Stomach (tissue), 19 donors: ENCODE measurements at places on chromosomes 1 and 21. TPM values are rescaled to one million over a fixed set of nuclear protein-coding genes. Genes with fewer than 3 reads are reported as not detected.
A peak's percentile ranks its signal among the peaks of the same experiment; 100 is the strongest.

The EFNA1 gene
- polyA plus RNA-seq = 31.3 TPM

The CXADR gene
- 10.9 TPM for polyA plus RNA-seq

The LHX8 gene
- not detected for polyA plus RNA-seq

The GPR25 gene
- polyA plus RNA-seq = 1.5 TPM

The NPL gene
- 5.5 TPM for polyA plus RNA-seq

The XPR1 gene
- polyA plus RNA-seq = 1.7 TPM

The C1QB gene
- polyA plus RNA-seq = 128 TPM

The REN gene
- polyA plus RNA-seq = not detected

The HTR6 gene
- polyA plus RNA-seq = not detected

DNA sequence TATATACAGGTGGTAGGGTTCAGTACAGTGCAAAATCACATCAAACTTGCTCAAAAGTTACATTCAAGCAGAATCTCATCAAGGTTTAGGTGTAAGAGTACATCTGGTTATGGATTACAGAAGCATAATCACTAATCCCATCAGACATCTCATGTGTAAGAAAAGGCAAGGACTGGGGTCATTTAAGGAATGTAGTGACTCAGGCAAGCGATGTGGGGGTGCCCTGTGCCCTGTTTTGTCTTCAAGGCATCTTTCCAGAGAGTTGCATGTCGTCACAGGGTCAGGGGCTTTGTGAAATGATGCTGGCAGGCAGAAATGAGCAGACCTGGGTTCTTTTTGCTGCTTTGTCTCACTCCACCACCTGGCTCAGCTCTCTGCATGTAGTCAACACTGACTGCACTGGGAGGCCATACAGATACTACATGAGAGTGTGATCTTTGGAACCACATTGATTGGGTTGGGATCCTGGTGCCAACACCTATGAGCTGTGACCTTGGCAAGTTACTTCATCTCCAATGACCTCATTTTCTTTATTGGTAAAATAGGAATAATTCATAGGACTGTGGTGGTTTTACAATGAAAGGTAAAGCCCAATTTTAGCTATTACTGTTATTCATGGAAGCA is 8.2 kb upstream of the HHIPL2 start:
- no peak for DNase-seq

DNA sequence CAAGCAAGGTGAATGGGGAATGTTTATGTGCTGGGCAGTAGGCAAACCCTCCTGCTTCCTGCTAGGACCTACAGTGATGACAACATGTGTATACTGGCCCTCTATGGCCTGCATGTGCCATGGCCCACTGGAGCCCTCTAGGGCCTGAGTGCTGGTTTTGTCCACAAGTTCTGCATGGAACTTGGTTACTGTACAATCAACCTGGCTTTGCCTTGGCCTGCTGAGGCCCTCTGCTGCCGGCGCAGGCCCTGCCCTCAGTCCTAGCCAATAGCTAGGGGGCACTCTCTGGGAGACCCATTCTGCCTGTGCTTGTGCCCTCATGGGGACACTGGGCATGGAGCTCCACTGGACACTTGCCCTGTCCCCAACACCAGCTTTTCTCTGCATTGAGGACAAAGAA is 138.6 kb upstream of the NGF start:
- no peak for DNase-seq

DNA sequence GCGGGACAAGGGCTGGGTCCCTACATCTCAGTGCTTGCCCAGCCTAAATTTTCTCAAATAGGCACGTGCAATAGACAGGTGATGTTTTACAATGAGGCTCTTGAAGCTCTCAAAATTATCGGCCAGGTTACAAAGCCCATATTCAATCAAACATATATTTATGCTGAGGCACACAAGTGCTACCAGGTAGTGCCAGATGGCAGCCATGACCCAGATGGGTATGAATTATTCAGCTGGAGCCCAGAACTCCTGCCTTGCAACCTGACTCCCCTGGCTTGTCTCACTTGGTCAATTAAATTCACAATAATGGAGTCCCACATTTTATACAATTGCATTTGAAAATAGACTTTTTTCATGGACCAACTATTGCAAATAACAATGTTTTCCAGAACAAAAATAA is 12.3 kb upstream of the ADAM30 start:
- no peak for DNase-seq

DNA sequence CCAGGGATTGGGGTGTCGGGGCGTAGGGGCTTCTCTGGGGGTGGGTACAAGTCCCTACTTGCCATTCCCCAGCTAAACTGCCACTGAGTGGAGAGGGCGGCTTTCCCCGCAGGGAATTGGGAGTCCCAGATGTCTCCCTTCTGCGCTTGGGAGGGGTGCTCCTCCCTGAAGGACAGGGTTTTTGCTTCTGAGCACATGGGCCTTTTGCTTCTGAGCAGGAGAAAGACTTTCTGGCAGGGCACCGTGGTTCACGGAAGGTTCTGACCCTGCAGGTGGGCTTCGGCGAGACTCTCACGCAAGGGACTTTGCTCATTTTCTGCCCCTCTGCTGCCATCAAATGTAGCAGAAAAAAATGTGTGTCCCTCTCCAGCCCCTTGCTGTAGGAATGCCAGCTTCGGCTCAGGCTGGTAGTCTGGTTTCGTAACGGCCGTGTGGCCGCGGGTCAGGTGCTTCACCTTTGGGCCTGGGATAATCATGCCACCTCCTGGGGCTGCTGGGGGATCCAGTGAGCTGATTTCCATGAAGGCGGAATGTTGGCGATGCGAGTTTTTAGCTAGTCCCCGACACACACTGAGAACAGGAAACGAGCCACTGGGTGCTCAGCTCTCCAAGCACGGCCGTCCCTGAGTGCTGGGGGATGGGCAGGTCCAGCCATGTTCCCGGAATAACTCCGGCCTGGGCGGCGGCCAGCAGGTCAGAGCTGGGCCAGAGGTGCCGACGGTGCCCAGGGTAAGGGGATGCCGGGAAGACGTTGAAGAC is 364.0 kb downstream of the CAMTA1 start:
- DNase-seq = peak; percentile 85

- peak; percentile 90 for DNase-seq
These were observed 42.5 kb upstream of the TMEM125 start for GRCh38 chr1:43227143-43227764.

GRCh38 chr21:15132781-15133180 is 68.0 kb upstream of the NRIP1 start:
- no peak for DNase-seq

GRCh38 chr1:207054491-207054890 is 1.4 kb downstream of the PFKFB2 start:
- DNase-seq = no peak

DNA sequence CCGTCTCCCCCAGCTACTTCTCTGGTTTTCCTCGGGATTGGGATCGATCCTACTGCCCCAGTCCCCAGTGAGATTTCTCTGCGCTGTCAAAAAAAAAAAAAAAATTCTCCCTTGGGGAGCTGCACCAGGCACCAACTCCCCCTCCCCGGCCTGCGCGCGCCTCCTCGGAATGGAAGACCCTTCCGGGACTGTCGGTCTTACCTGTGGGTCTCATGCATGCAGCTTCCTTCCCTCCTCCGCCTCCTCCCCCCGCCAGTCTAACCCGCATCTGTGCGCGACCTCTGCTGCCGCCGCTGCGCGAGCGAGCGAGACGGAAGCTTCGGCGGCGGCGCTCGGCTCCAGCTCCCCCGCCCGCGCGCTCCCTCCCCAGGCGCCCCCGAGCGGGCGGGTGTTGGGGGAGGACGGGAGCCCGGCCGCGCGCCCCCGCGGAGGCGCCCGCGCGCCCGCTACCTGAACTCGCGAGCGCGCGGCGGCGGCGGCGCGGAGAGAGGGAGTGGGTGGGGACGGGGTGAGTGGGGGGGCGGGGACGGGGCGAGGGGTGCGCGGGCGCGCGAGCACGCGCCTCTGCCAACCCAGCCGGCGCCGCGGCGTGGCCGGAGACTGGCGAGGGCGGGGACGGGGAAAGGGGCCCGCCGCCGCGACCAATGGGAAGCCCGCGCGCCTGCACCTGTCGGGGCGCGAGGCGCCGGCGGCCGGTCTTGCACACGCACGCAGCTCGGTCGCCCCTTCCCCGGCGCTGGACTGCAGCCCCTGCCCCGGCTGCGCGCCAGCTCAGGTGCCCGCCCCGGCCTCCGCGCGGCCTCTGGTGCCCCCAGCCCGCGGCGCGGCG is at the start of gene SUSD4:
Gene SUSD4 (minus strand): TSS at position 321 of the 829 bp plus-strand sequence. CDS start 751 bp downstream, outside the sequence.
- DNase-seq = peak; percentile 82

DNA sequence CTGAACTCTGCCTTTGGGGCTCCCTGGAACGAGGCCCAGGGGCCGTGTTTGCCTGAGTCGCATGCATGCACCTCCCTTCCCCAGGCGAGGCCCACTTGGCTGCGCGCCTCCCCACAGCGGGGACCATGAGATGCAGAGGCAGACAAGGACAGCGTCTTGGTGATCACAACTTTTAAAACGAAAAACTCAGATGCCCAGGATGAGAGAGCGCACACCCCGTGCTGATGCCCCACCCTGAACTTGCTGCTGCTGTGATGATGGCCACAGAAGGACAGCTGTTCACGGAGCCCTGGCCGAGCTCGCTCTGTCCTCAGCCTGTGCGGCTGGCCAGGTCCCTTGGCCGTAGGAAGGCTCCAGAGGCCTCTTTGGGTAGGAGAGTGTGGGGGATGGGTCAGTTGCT is 11.4 kb upstream of the PRMT2 start:
- DNase-seq = no peak

- no peak for DNase-seq
These were observed 301.3 kb downstream of the PLPP3 start for GRCh38 chr1:56278061-56278460.

DNA sequence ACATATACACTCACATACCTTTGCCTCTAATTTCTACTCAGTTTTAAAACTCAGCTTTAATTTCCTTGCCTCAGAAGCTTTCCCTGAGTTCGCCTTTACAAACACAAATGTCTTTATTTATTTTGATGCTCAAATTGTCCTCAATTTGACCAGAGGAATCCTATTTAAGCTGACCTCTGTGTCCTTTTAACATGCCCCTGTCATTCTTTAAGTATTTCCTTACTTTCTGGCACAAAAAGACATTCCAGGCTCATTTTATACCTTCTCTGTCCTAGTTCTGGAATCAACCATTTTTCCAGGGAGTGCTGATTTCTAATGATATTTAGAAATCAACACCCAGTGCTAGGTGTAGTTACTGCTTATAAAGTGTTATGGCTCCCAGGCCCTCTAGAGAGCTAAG is 82.5 kb downstream of the OSBPL9 start:
- DNase-seq = no peak

DNA sequence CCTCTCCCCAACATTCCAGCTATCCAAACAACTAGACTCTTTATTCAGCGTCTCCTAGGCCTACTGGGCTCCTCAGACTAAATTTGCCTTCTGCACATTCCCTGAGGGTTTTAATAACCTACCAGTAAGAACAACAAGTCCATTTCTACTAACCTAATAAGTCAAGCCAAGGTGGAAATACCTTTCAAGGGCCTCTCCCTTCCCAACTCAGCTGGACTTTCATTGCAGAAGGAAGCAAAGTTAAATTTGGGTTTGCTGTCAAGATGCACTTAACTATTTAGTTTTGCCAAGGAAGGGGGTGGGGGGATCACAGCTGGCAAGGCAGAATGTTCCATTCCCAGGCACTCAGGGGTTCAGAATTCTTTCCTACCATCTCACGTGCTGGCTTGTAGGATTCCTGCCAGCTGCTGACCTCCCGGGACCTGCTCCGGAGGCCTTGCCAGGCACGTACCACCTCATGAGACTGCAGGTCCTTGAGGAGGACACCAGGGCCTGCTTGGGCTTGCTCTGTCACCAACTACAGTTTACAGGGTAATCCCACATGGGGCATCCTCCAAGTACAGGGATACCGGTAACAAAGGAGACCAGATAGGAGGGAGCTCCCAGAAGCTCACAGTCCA is 29.8 kb downstream of the SLC30A1 start:
- peak; percentile 18 for DNase-seq

- no peak for DNase-seq
These were observed 54.6 kb upstream of the DEPDC1 start for GRCh38 chr1:68551459-68551858.
